NCI-H2081 (cell line): ENCODE measurements at places on chromosomes 4 and X.

DNA sequence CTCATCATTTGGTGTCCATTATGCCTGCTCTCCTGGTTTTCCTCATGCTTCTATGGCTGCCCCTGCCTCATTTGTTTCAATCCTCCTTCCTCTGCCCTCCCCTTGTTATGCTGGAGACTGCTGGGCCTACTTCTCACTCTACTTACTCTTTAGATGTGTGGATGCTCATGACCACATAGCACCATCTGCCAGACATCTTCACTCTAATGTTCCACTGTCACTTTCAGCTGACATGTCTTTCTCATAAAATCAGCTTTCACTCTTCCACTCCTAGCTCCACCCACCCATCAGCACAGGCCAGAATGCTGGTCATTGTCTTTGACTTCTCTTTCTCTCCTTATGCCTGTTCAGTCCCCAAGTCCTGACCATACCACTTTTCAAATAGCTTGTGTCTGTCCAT lies 86.8 kb downstream of the REPS2 start:
- no peak for DNase-seq

DNA sequence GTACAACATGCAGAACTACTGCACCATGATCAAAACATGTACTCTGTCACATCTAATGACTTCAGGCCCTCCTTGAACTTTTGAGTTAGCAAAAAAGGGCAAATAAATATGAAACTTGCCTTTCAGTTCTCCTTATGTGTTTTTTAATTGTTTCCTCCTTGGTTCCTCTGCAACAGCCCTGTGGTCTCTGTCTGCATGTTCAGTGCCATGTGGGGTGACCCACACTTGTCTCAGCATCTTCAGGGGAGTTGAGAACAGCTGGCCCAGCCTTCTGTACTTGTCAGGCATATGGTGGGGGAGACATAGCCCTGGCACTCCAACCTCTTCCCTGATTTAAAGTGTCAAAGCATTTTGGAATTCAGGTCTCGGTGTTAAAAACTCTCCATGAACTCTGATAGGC lies 188.0 kb upstream of the PGRMC2 start:
- DNase-seq, result no peak

DNA sequence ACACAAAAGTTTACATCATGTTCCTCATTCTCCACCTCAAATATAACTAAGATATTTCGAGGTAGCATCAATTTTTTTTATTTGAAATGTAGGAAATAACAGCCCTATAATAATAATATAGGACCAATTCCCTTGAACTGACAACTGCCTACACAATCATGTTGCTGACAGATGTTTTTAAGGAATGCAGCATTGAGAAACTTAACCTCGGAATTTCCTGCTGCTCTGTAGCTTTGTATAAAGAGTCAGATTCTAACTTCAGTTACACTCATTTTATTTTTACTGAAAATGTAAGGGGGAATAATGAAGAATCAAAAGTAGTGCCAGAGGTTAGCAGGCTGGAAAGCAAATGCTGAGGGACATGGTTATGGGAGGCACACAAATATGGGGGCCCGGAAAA lies 235.8 kb downstream of the RBMX2 start:
- DNase-seq, result no peak

GRCh38 chrX:120297923-120298322 lies 13.3 kb downstream of the TMEM255A start:
- DNase-seq, result no peak

GRCh38 chrX:153984351-153985178 lies 12.0 kb downstream of the TMEM187 start:
- no peak for DNase-seq

DNA sequence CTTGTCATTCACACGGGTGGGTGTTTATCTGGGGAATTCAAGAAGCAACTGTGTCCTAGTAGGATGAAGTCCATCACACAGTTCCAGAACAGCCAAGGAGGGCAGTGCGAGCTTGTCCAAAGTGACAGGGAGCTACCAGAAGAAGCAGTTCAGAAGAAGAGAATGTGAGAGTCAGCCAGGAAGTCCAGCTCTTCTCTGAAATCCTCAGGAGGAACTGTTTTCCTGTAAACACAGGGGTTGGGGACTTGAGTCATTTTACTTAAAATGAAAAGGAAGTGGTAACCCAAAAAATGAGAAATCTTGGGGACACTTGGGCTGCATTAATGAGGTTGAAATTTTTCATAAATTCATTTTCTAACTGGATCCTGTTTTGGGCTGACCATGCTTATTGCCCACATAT lies 8.2 kb upstream of the TLR10 start:
- DNase-seq, result no peak

DNA sequence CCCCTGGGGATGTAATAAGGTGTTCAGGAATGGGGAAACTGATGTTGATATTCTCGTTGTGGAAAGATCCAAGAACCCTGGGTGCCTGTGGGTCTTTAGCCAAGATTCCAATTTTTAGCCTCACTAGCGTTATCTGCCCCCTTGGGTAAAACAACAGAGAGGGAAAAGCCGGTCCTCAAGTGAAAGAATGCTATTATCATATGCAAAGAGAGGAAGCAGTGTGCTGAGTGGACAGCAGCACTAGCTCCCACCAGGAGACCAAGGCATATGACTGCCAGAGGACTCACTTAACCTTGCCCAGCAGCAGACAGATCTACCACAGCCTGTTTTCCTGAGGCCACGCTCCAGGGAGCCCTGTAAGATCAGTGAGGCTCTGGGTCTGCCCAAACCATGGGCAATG lies 257.9 kb upstream of the CPEB2 start:
- no peak for DNase-seq

DNA sequence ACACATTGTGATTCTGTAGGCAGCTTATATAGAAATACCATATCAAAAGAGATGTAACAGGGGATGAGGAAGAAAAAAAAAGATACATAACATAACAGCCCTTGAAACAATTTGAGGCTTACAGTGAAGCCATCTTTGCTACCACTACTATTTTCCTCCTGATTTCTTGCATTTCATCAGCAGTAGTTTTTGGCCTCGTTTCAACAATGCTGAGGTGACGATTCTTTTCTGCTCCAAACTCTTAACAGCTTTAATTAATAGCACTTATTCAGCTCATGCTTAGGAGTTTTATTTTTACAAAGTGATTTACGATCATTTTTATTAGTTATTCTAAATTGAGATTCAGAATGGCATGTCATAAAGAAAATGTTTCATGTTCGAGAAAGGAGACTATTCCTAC lies 163.2 kb downstream of the DCK start:
- no peak for DNase-seq
